Hypothalamus (tissue), 51 donors: ENCODE measurements at places on chromosomes 3 and 15.

DNA sequence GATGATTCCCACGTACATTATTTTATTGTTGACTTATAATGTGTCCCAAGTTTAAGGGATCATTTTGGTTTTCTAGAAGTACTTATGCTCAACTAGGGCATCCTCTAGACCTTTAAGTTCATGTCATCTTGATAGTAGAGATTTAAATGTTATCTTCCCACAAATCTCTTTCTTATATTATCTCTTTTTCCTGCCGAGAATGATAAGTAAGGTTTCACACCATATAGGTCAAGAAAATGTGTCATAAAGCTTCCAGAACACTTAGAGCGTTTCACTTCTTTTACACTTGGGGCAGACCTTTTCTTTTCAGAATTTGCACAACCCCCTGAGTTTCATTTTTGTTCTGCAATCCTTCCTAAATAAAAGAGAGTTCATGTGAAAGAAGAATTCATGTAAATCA lies 142.0 kb upstream of the CBLB start:
- DNase-seq = no peak

GRCh38 chr3:149497966-149498670 lies 23.6 kb downstream of the TM4SF4 start:
- DNase-seq = no peak

DNA sequence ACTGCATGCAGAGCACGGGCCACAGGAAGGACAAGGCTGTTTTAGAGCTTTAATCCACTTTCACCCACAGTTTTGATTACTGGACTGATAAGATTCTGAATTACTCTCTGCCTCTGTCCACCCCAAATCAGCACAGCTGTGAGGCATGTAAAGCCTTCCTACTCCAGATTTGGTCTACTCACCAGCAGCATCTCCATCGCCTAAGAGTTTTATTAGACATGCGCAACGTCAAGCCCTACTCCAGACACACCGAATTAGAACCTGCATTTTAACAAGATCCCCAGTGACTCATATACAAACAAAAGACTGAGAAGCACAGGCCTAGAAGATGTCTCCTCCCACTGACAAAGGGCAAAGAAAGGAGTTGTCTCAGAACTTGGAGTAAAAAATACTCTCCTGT lies 221.2 kb downstream of the TUSC7 start:
- no peak for DNase-seq

GRCh38 chr15:69751566-69751965 lies 298.9 kb downstream of the RPLP1 start:
- DNase-seq = no peak

DNA sequence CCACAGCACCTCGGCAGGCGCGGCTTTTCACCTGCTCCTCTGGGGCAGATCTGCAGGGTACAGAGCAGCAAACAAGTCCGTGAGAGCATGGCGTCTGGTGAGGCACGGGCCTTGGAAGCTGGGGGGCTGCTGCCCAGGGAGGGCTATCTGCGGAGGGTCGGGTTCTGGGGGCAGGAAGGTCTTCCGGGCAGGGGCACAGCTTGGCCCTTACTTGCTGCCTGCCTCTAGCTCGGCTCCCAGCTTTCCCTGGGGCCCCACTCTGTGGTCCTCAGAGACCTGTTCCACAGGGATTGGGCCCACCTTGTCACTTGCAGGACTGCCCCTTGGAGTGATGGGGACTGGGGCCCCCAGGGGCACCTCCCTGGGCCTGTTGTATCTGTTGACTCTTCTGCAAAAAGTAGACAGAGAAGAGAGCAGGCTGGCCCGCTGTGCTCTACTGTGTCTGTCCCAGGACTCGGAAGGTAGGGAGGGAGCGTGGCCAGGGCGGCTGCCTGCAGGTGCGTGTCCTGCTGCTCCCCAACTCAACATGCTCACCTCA lies 84.1 kb downstream of the TBC1D2B start:
- no peak for DNase-seq

DNA sequence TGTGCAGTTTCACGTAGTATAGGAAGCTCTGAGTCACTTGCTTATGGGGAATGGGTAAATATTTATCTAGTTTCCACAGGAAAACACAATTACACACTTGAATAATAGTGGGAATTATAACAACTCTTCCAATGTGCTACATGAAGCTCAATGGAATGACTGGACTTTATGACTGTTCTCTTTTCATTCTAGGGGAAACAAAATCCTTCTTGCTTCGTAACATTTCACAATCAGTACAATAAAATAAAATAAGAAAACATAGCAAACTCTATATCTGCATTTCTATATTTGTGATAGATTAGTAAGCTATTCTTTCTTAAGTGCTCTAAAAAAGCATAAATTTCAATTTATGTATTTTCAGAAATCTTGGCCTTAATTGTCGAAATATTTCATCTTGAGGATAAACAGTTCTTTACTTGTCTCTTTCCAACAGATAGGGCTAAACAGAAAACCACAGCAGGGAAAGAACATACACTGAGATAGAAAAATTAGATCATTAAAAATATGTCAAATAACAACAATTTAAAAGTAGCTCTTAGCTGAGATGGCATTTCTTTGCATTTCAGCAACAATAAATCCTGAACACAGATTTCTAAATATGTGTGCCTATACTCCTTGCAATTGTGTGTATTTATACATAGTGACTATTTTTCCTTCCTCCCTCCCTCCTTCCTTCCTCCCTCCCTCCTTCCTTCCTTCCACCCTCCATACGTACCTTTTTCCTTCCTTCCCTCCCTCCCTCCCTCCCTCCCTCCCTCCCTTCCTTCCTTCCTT lies 395.5 kb upstream of the KCNMB2 start:
- DNase-seq = no peak

DNA sequence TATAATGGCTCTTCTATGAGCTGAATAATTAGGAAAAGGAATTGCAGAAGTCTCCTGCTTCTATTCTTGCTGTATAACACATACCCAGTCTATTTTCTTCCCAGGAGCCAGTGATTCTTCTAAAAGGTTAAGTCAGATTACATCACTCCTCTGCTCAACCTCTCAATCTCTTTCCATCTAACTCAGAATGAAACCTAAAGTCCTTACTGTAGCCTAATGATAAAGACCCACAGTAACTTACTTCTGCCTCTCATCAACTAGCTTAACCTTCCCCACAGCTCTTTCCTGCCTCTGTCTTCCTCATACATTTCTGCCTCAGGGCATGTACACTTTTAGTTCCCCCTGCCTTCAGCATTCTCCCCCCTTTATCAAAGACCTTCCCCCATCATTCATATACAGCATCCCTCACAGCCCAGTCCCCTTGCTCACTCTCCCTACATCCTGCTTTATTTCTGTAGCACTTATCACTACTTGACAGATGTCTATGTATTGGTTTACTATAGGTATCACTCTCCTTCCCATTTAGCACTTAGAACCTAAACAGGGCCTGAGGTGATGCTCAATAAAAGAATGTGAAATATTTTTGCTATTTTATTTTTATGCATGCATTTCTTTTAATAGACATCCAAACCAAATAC lies 28.5 kb upstream of the CMTM6 start:
- DNase-seq = no peak

DNA sequence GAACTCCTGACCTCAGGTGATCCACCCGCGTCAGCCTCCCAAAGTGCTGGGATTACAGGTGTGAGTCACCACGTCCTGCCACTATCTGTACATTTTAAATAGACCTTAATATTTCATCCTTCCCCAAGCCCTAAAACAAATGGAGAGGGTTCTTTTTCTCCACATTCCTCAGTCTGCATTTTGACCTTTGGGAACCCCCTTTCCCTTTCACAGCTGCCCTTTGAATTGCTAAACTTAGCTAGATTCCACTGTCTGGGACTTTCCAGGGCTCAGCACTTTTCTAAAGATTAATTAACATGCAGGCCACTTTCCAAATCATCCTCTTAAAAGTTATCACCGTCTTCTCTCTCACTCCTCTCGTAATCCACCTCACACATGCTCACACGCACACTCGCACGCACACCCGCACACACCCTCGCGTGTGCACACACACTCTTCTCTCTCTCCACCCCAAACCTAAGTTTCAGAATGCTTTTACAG lies 124.2 kb downstream of the TMCO5A start:
- DNase-seq = no peak

DNA sequence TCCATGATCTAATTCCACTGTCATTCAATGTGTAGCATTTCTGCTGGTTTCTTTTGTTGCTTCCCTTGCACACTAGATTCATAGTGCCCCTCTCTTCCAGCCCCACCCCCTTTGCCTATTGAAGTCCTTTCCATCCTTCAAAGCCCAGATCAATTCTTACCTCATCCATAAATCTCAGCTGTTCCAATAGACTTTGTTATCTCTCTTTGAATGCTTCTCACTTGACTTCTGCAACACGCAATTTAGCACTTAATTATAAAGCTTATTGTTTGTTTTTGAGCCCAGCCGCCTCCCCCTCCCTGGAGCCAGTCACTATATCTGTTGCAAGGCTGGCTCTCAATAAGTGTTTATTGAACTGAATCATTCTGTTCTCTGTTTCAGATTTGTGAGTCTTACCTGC lies 174.6 kb upstream of the TBL1XR1 start:
- DNase-seq = no peak

DNA sequence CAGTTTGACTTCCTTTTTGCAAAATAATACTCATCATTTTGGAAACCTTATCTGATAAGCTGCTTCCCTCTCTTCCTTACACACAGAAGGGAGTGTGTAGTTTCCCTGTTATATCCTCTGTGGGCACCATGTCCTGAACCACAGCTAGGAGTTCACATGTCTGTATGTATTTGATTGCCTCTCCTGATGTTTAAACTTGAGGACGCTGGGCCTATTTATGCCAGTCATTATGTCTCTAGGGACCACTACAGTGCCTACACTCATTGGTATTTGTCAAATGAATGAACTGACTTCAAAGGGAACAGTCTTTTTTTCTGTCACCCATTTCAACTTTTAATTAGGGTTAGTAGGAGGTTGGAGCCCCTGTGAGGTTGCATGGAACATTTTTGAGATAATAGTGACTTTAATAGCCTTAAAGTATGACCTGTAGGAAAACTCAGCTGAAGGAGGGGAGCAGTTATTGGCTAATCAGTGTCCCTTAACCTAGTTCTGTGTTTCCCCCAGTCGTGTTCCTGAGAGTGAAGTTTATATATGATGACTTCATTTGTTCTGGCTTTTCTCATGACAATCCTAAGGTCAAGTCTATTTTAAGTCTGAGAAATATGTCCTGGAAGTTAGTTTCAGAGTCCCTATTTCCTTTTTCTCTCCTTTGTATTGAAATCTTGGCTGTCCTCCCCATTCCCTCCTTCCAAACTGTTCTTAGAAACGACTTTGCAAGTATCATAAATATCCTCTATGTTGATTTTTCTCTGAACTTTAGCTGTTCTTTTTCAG lies 28.9 kb downstream of the PDE8A start:
- no peak for DNase-seq

DNA sequence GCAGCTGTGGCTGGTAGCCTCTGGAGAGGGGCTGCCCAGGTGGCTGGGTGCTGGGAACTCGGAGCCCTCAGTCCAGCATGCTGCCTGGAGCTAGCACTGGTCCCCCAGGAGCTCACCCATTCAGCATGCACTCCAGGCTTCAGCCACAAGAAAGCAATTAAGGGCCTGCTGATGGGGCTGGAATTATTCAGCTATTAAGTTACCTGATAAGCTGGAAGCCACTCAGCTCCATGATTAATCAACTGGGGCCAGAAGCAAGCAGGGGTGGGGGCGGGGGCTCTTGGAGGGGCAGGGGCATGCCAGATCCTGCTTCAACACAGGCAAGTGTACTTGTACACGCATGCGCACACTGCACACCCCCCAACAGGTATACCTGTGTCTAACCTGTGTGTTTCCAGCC lies 22.1 kb upstream of the TMEM115 start:
- DNase-seq = no peak

DNA sequence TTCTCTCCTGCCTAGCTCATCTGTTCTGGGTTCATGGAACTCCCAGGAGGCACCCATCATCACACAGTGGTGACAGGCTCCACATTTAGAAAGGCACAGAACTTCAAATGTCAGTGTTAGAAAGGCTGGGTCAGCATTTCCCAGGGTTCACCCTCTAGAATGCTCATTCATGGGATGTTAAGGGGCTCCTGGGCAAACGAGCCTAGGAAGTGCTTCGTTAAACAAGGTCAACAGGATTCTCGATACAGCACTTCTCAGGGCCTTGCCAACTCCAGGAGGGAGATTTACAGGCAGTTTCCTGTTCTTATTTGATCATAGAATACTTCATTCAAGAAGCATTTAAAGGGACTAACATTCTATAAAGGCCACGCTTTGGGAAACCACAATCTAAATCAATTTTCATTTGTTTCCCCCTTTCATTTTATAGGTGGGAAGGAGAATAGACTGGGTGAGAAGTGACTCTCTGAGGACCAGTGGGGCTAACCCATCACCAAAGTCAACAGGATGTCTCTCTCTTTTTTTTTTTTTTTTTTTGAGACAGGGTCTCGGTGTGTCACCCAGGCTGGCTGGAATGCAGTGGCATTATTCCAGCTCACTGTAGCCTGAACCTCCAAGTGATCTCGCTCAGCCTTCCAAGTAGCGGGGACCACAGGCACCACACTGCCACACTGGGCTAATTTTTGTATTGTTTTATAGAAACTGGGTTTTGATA lies 14.3 kb downstream of the IGDCC4 start:
- DNase-seq = no peak

- DNase-seq = no peak
Measured at GRCh38 chr3:104941785-104942184, 424.9 kb upstream of the ALCAM start.

- DNase-seq = no peak
Measured at GRCh38 chr3:119346076-119346496, 51.9 kb downstream of the ARHGAP31 start.

GRCh38 chr3:149514471-149514870 lies 40.0 kb downstream of the TM4SF4 start:
- no peak for DNase-seq

GRCh38 chr15:94327356-94327936 lies 96.1 kb downstream of the MCTP2 start:
- DNase-seq = no peak

- no peak for DNase-seq
Measured at GRCh38 chr15:94792196-94792595, 560.8 kb downstream of the MCTP2 start.

GRCh38 chr3:162525066-162525742 lies 1028.6 kb downstream of the OTOL1 start:
- DNase-seq = no peak

DNA sequence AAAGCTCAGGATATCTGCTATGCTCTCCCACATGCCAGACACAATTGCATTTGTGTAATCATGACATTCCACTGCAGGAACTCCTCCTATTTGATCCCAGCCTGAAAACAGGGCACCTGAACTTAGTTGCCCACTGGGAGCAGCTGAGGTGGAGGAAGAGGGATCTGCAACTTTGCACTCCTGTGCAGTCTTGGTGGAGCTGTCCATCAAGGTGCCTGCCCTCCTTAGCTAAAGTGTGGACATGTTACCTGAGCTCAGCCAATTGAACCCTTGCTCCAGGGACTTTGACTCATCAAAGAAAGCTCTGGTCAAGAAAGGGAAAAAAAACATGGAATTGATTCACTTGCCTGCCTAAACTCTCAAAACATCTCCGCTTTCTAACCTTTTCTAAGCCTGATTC lies 33.3 kb upstream of the TUBGCP5 start:
- DNase-seq = no peak
